Stimulated activated CD8-positive, alpha-beta memory T cell treated with anti-CD3 and anti-CD28 coated beads, Interleukin-4, amount 100 ng/mL, for 1 hour (primary cell): ENCODE measurements at places on chromosomes 5 and 9.

DNA sequence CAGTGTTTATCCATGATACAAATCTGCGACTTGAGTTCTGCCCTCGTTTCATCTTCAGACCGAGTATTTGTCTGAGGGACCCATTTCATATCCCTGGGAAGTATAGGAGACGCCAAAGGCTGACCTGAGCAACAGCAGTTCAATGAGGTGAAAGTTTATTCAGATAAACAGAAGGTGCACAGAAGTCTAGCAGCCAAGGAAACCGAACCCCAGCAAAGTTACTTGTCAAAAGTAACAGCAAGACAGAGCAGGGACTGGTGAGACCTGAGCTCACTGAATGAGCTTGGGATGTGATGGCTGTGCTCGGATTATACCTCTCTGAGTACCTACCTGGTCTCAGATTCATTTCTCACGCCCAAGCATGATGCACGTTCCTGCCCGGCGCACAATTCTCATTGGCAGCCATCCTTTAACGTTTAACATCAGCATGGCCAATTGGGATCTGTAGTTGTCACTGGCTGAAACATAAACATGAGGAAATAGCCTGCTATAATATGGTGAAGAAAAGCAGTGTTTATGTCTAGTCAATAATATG, 599 bp downstream of the LYRM7 start:
- no peak for DNase-seq

GRCh38 chr9:130934702-130935647, 4.1 kb downstream of the FIBCD1 start:
- no peak for DNase-seq

- no peak for DNase-seq
Observed at GRCh38 chr5:60640901-60641300, 59.1 kb downstream of the DEPDC1B start.

- no peak for DNase-seq
Observed at GRCh38 chr9:91465420-91465819, 41.8 kb upstream of the NFIL3 start.

DNA sequence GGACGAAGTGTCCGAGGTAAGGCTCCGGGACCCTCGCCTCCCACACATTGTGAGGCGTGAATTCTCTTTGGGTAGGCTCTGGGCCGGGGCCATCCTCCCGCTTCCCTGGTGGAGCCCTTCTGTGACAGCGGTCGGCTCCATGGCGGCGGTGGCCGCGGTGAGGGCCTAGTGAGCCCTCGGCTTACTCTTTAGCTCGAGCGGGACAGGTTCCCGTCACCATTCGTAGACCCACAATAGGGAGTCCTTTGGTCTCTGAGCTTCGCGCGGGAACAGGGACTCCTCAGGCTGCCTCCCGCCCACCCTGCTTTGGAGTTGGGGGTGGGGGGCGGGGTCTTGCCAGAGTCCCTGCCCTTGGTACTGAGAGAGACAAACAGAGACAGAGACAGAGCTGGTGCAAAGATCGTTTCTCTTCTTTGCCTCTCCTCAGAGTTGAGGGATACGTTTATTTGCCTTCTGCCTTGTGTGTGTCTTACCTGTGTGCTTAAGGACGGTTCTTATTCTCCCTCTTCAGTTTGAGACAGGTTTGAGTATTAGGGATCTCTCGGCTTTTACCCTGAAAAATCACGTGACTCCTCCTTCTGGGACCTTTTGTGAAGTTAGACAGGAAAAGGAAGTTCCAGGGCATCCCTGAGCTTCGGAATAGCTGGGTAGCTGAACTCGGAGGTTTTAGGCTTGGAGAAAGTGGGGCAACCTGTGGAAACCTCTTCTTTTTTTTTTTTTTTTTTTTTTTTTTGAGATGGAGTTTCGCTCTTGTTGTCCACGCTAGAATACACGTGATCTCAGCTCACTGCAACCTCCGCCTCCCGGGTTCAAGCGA, 833 bp downstream of the ANKHD1 start:
- peak; percentile 13 for DNase-seq

DNA sequence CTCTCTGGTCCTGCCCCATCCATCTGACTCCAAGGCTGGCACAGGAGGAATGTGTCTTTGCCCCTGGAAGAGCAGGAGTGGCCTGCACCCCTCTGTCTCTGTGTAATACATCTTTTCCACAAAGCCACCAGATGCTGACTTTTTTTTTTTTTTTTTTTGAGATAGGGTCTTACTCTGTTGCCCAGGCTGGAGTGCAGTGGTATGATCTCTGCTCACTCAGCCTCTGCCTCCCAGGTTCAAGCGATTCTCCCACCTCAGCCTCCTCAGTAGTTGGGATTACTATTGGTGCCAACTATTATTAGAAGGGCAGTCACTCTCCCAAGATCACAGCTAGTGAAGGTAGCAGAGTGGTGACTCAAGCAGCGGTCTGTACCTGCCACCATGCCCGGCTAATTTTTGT, 19.6 kb downstream of the SPRY4 start:
- no peak for DNase-seq

DNA sequence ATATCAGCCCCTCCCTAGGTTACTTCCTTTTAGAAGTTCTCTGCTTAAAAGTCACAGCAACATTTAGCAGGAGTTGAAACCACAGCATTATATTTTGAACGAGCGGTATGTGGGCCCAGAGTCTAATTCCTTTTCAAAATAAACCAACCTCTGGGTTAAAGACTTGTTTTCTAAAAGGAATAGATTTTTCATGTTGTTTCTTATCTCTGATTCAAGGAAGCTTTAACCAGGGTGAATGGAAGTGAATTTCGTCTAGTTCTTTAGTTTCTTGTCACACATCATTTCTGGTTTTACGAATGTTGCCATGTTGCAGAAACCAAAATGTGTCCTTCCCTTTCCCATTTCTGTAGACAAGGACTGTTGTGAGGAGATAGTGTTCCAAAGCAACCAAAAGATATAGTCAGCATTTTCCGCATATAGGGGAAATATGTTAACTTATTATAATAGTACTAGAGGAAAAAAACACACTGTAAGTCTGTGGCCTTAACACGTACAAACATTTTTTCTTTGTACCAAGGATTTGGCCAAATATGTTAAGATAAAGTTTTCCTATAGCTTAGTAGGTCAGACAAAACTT, 142.4 kb downstream of the PCSK5 start:
- no peak for DNase-seq

DNA sequence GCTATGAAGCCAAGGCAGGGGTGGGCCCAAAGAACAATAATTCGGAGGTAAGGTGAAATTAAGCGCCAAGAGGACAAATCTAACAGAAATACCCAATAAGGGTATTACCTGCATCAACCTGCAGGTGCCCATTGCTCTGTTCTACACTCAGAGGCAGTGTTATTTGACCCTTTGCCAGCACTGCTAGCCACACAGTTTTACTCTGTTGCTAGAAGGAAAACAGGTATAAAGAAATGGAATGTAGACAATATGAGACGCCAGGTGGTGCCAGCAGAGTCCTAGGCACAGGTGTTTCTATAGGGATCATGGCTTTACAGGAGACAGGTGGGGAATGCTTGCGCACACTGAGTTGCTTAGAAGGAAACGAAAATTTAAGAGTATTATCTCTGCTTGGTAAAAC, 201.3 kb downstream of the HTR1A start:
- DNase-seq = no peak

- DNase-seq = no peak
Observed at GRCh38 chr5:76269259-76269931, 133.7 kb upstream of the IQGAP2 start.

DNA sequence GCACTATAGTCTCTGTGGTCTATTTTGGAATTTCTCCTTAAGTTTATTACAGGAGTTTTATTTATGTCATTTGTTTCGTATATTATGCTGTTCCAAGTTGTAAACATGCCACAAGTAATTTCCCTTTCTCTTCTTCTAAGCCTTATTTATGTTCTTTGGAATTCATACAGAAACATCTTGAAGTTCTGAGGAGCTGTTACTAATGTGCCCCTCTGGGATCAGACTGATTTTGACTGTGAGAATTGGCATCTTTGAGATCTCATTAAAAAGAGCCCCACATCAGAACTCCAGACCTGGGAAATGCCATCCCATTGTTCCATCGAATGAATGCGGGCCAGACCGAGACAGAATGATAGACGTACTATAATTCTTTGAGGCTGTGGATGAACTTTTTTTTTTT, 138.8 kb upstream of the CD180 start:
- no peak for DNase-seq

- DNase-seq = no peak
Observed at GRCh38 chr5:32098291-32098690, 75.8 kb downstream of the GOLPH3 start.

DNA sequence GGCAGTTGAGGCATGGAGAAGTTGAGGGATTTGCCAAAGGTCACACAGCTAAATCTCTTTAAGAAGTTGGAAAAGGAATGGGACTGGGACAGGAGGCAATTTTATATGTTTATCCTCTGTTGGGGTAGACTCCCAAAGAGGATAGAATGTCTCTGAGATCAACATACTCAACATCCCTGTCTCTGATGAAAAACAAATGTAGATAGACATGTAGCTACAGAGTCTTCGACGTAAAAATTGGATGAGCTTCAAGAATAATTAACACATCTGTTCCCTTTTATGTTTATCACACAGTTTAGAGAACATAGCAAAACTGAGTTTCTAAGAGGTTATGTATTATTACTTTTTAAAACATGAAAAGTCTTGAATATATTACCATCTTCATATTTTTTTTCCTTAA, 204.6 kb upstream of the CD180 start:
- DNase-seq = no peak

DNA sequence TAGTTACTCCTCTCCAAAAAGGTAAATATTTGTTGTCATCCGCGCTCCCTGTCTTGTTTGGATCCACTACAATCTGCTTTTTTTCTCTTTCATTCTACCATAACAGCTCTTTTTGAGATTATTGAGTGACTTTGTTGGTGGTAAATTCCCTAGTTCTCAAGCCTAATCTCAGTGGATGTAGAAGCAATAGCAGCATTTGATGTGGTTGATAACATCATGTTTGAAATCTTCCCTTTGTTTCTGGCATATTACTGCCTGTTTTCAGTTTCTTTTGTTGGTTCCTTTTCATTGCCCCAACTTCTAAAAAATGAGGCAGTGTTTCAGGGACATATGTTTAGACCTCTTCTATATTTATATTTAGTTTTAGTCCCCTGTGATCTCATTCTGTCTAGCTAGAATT, 8.9 kb downstream of the CDC42SE2 start:
- DNase-seq = no peak
